ENCODE measurements at places on chromosomes 5 and 9.

DNA sequence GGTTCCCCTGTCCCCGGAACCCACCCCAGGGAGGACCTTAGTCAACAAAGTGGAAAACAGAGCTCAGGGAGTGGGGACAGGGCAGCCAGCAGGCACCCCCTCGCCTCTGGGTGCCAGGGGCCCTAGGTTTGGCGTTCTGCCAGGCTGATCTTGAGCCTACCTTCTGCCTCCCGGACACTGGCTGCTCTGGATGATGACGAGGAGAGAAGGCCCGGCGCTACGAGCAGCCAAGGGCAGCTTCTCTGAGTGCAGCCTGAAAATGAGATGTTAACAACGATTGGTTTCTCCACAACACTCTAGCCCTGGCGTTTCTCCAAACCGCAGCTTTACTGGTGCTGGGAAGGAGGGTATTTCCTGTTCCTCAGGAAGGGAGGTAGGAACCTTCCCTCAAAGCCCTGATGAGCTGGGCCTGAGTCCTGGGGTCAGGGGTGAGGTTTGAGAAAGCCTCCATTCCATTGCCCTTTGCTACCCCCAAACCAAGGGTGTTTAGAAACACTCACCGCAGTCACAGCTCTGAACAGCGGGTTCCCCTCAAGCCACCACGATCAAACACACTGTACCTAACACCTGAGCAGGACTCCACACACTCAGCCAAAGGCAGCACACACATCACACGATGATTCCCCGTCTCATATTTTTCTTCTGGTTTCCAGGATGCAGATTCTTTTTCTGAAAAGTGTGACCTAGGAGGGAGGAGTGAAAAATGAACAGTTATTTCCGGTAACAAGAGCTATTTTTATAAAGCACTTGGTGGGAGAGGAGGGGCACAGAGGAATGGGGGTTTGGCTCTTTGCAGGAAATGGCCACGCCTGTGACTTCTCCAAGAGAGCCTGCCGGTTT lies at the start of gene STING1:
TSS of gene STING1 (minus strand) at position 709 of the 840 bp plus-strand sequence. CDS start 1,054 bp downstream, outside the sequence.
- DNase-seq: peak; percentile 84

GRCh38 chr9:35774907-35775635 lies 16.3 kb upstream of the NPR2 start:
- DNase-seq: no peak

- DNase-seq: no peak
These were observed 53.9 kb downstream of the SGCD start for GRCh38 chr5:156380848-156381247.

- no peak for DNase-seq
These were observed 82.6 kb downstream of the ADRB2 start for GRCh38 chr5:148909040-148909439.

DNA sequence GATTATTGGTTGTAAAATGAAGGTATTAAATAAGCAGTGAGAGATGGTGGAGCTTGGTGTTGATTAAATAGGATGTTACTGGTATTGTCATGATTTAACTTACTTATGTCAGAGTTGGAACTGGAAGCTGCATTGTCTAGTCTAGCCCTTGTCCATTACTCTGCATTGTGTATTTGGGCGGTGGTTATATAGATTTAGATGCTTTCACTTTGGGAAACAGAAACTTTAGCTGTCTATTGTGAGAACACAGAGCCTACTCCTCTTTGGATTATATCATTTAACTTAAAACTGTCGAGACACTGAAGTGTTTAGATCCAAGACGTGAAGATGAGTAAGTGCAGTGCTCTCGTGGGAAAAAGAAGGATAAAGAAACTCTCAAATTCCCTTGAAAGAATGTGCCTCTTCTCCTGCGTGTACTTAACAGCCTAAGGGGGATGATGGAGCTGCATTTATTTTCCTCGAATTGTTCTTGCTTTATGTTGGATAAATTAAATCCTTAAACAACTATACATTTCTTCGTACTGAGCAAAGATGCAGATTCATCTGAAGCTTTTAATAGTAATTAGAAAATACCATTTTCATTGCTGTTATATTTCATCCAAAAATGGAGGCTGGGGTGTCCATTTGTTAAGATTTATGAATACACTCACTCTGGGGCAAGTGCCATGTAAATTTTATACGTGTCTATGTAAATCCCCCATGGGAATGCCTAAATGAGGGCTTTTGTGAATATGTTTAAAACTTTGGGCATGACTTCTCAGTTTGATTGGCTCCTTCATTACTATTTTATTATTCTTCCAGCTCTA lies 21.6 kb downstream of the FBXL7 start:
- DNase-seq: no peak

- DNase-seq: no peak
These were observed 72.4 kb downstream of the CAMK4 start for GRCh38 chr5:111296570-111296969.

DNA sequence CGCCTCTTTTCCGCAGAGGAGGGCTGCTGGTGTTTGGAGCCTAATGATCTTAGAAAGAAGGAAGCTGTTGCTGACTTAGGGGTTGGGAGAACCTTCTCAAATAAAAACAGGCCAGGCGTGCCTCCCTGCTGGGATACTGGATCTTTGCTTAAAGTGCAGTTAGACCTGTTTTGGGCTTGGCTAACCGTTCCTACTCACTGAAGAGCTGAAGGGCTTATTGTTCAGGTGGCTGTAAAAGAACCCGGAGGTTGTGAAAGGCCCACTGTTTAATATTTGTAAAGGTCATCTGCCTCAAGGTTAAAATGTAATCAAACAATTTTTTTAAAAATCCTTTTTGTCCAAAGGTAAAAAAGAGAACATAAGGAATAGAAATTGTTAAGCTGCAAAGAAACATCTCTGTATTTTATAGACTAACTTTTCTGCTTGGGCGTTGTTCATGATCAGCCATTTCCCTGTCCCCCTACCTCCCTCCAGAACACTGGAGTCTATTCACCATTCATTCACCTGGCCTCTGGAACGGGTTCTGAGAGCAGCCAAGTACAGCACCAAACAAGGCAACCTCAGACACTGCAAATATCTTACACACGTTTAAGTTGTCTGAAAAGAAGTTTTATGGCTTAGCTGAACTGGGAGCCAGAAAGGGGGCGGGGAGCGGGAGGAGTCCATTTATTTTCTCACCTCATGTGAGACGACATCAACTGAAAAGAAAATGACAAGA lies 18.6 kb upstream of the MTMR12 start:
- peak; percentile 65 for DNase-seq

DNA sequence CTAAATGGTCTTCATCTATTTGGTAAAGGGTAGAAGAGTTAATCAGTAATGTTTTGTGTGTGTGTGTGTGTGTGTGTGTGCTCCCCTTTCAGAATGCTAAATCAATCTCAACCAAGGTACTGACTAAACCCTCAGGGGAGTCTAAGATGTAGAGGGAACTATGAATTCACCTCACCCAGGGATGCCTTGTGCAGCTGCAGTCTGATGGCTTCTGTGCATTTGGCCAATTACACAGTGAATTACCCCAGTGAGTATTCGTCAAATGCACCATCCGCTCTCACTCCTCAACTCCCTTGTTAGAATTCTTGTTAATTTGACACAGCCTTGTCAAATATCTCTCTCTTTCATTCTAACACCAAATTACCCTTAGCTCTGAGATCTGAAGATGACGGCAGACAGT lies 234.6 kb downstream of the GABRB2 start:
- no peak for DNase-seq

DNA sequence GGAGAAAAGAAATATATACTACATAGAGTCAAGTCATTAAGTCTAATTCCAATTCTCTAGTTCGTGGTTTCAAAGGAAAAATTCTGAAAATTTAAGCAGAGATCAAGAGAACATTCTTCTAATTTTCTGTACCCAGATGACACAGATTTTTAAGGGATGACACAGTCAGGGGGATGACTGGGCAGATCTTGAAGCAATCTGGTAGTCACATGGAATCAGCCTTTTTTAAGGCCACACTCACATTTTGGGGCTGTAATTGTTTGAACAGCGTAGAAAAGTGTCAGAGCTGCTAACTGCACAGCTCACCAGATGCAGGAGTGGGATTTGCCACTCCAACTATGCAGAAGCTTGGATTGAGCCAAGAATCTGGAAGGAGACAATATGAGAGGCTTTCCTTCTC lies 20.4 kb downstream of the PDE4D start:
- DNase-seq: no peak

DNA sequence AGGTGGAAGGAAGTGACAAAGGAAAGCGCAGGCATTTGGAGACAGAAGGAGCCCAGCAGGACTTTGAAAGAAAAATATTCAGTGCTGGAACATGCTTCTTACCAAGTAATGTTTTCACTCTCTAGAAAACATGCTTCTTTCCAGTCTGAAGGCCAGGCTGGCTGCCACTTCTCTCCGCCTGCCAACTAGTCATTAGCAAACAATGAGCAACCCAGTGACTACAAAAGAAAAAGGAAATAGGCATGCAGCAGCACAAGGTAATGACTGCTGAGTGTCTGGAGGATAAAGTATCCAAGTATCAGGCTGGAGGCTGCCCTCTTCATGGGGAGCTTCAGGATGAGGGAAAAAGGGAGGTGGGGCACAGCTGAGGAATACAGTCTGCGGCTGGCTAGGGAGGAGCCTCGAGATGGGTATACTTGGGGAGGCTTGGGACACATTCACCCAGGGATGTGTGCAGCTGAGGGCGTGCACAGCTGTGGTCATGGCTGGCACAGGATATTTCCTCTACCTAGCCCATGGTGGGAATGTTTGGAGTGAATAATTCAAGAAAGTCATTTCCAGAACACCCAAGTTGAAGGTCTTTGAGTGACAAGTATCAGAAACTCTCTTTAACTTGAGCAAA lies 161.5 kb upstream of the KIF2A start:
- DNase-seq: no peak

- no peak for DNase-seq
These were observed 8.9 kb downstream of the UBE2QL1 start for GRCh38 chr5:6457592-6457991.

DNA sequence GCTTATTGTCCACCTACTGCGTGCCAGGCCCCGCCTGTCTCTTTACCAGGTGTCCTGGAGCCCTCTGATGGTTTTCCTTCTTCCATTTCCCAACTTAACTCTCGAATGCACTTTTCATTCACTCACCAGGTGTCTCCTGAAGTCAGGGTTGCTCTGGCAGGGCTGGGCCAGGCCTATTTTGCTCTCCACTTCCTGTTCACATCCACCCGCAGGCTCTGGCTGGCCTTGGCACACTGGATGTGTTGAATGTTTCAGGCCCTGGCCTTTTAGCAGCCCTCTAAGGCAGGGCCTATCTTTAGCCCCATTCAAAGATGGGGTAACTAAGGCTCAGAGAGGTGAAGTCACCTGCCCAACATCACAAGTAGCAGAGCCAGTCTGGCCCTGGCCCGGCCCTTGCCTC lies 16.4 kb downstream of the LRRC8A start:
- DNase-seq: no peak

DNA sequence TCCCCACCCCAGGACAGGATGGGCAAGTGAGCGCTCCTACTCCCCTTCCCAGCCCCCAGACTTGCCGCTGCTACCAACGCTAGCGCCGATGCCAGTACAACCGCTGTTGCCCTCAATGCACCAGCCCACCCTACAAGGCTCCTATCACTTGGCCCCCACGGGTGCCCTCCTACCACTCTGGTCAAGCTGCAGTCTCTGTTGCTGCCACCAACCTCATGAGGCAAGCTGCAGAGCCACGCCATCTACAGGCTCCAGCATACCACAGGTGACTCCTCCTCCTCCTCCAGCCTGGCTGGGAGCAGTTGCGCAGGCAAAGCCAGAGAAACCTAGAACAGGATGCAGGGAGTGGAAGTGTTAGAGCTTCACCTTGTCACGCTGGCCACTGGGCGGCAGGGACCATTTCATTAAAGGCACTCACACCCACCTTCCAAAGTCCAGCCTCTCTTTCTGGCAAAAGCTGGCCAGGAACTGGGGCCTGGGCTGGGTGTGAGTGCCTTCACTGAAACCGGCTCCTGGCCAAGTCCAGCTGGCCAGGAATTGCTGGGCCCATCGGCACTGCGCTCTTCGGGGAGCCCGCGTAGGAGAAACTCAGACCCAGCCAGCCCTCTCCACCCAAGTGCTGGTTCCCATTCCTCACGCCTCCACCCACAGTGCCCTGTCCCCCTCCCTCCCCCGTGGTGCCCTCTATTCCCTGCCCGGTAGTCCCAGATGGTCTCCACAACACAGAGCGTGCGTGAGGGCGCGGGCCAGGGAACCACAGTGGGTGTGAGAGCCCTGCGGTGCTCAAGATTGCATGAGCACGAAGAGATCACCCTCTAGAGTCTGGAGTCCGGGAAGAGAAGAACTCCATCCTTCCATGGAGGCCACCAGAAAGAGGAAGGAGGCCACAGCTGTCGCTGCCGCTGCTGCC lies 1.6 kb upstream of the PCAT7 start:
- peak; percentile 65 for DNase-seq

DNA sequence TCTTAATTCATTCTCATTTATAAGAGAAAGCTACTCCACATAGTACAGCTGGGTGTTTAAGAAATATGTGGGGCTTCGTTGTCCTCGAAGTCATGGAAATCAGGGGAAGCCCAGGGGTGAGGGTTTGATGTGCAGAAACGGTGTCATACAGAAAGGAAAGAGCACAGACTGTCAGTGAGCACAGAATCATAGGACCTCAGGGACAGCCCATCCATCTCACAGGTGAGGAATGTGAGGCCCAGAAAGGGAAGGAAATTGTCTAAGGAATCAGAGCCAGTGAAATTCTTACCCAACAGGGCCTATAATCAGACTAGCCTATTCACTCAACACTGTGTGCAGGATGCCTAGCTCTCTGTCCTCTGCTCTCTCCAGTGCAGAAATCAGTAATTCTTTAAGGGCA lies 535.6 kb downstream of the SPOCK1 start:
- DNase-seq: no peak

- DNase-seq: no peak
These were observed 165.1 kb upstream of the S1PR3 start for GRCh38 chr9:88826181-88826580.

- DNase-seq: no peak
These were observed 44.4 kb downstream of the HMGCR start for GRCh38 chr5:75381456-75381855.

DNA sequence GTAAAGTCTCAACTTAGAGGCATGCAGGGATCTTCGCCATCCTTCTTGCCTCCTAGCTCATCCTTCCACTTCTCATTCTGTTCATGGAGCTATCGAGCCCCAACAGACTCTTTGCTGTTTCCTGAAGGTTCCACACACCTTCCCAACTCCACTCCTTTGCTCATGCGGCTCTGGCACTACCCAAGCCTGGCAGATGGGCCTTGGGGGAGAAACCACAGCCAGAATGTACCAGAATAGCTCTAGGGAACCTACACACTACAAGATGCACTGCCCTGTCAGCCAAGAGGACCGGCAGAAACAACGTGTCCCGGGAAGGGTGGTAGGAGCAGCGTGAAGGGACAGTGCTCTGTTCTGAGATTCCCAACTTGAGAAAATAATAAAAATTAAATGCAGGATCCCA lies 178.9 kb downstream of the GABBR2 start:
- no peak for DNase-seq

- no peak for DNase-seq
These were observed 396.5 kb downstream of the ADGRV1 start for GRCh38 chr5:90955001-90955635.

DNA sequence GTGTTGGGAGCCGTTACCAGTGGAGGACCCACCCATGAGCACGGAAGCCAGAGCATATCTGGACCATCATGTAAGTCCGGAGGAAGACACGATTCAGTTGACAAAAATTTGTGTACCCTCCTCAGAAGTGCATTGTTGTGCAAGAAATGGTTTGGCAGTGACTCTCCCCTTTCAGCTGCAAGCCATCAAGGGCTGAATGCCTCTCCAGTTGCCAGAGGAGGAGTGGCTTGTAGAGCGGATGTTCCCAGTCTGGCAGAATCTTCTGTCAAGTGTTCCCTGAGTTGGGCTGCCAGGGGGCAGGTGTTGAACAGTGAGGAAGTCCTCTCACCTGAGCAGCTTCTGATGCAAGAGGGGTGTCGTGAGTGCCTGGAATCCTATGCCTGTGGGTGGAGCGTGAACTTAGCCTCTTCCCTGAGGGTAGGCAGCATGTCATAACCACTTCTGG lies 27.6 kb upstream of the CDKN2AIPNL start:
- DNase-seq: peak; percentile 66

Data from mucosa of descending colon (tissue), 3 donors.